Right kidney (tissue), 9 donors: ENCODE measurements at places on chromosomes 3 and 15.

DNA sequence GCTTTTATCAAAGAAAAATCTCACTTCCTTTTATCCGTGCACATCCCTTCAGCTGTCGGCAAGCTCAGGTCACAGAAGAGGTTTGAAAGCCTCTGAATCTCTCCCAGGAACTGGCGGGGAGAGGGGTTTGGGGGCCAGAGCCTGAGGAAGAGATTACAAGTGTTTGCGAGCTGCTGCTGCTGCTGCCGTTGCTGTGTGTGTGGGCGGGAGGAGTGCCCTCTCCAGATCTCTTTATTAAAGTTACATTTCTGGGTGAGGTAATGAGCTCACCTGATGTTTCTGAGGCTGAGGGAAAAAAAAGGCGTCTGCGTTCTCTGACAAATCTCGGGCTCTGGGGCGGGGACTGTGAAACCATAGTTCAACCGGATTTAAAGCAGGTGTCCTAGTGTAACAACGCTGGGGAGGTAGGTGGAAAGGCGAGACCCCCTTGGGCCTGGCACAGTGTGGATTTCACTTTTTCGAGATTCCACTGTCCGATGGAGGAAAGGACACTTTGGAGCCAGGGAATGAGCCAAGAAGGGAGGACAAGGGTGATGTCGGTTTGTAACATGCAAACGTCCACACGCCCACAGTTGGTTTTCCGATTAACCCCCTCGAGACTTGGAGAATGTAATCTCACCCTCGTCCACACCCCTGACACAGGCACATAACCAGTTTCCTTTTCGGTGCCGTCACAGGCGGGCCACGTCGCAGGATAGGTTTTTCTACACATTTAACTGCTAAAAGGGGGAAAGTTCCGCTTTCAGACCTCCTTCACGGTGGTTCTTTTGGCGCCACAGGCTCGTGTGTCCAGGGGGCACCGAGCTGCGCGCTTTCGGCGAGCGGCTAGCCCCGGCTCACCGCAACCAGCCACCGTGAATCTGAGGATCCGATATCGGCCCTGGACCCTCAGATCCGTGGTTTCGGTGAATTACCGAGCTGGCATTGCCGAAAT lies 2.1 kb downstream of the ALCAM start:
- peak; percentile 80 for DNase-seq

GRCh38 chr15:71685420-71685993 lies 124.8 kb upstream of the NR2E3 start:
- DNase-seq, result no peak

DNA sequence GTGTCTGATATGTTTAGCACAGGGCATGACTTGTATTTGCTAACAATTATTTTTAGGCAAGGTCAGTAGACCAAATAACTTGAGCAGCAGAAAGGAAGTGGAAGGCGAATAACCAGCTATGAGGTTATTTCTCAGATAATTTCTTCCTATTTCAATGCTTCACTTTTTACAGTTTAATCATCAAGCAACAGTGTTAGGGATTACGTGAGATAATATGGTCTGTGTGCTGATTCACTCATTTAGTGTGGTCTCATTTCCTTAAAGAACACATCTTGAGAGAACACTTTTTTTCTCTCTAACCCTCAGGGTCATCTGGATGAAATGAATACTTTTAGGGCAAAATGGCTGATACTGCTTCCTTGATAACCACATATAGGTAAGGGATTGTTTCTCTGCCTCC lies 126.0 kb upstream of the CCNL1 start:
- DNase-seq, result no peak

- no peak for DNase-seq
These were observed 8.2 kb upstream of the RTP4 start for GRCh38 chr3:187359798-187360486.

DNA sequence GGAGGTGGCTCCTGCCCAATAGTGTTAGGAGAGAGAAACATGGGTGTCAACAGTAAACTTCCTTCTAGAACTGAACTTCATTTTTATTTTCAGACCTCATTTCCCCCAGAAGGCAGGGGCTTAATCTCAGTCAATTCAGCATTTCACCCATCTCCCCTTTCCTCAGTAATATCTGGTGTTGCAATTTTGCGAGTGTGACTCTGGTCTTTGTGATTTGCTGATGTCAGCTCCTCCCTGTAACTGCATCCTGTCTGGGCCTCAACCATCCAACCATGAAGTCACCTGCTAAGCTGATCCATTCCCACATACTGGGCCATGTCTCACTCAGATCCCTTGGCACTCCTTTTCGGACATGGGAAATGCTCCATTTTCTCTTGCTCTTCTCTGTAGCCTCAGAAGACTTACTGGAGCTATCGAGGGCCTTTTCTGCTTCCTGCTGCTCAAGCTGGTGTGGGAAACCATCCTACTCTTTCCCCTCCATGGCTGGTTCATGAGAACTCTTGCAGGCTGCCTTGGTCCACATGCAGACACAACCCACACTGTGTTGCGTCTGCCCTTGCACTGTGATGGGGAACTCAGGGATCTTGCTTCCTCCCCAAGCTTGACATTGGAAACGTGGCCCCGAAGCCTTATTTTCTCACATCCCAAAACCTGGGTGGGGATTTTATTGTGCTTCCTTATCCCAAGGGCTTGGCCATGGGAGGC lies 24.6 kb downstream of the CCR4 start:
- peak; percentile 11 for DNase-seq

- DNase-seq, result no peak
These were observed 26.4 kb upstream of the TSPAN3 start for GRCh38 chr15:77097248-77097721.

- no peak for DNase-seq
These were observed 16.1 kb upstream of the AHSG start for GRCh38 chr3:186596568-186597287.

- DNase-seq, result no peak
These were observed 15.6 kb downstream of the CYP19A1 start for GRCh38 chr15:51322621-51323296.

DNA sequence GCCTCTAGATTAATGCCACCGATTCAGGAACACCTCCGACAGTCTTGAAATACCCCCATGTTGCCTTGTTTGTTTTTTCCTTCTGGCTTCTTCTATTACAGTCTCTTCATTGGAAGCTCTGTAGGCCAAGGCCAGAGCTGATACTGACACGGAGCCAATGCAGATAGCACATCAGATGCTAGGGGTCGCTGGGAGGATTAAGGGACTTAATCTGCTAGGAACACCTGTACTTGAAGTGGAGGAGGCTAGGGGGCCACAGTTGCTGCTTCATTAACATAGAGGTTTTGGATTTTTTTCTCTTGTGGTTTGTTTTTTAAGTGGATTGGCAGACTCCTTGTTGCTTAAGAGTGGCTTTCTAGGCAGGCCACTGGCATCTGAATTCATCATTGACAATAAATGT lies 49.6 kb downstream of the PARP14 start:
- no peak for DNase-seq

GRCh38 chr3:149131589-149131988 lies 2.2 kb downstream of the HPS3 start:
- no peak for DNase-seq

DNA sequence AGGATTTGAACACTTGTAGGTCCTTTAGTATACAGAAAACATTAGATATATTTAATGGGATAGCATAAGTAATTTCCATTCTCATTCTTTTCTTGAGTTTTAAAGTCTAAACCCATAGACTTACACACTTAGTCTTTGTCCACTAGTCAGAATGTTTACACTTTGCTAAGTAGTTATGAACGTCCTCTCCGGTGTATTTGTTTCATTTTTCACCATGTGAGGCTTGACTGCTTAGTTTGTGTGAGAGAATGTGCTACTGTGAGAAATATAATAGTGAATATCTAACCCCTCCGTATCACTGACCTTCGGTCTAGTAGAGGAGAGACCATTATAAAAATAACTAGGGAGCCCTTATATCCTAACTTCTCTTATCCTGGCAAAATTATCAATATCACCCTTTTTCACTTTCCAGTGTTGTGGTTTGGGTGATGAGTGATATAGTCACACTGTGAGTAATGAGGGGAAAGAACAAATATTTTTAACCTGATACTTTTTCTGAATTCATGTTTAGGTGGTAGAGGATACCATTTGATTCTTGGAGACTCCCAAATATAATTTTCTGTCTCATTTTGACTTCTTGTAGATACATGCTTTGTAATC lies 122.4 kb downstream of the UBE2E2 start:
- DNase-seq, result no peak
